Activated CD8-positive, alpha-beta memory T cell treated with anti-CD3 and anti-CD28 coated beads, Interleukin-2, amount 50 U/mL, for 48 hours (primary cell): ENCODE measurements at places on chromosomes 12 and 14.

- no peak for DNase-seq
These were observed 82.7 kb downstream of the PPP2R5C start for GRCh38 chr14:101844219-101844618.

DNA sequence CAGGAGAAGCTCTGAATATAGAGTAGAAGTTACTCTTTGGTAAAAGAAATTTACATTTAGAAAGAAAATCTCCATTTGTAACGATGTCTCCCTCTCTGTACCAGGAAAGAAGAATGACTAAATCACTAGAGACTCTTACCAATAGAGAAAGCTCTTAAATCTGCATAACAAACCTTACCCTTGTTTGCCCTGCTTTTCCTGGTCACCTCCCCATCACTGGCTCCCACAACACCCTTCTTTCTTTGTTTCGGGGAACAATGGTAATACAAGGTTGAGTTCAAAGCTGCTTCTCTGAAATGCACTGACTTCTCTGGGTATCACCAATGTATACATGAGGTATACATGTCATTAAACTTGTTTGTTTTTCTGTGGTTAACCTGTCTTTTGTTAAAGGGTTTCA lies 351.1 kb upstream of the FLRT2 start:
- no peak for DNase-seq

GRCh38 chr14:87255058-87255457 lies 737.9 kb downstream of the GALC start:
- DNase-seq: no peak

DNA sequence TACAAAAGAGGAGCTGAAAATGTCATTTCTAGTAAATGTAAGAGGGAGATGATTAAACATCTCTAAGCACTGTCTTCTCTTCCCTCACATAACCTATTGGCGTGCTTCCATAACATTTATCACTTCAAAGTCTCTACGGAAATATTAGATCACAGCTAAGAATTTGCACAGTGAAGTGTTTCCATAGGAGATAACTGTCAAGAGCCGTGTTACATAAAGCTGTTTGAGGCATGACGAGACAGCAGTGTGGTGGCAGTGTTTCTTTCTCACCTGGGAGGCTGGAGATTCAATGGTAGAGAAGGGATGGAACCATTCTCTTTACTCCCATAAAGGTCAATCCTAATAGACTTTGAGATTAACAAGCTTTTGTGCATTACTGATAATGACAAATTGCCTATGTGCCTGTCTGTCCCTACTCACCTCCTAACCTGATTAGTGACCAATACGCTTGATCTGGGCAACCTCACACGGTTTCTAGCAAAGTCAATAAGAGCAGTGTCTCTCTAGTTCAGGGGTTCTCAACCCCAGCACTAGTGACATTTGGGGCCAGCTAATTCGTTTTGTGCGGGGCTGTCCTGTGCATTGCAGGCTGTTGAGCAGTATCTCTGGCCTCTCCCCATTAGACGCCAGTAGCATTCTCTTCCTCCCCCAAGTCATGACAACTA lies 35.3 kb downstream of the FBXW8 start:
- no peak for DNase-seq

- DNase-seq: no peak
These were observed 7.8 kb upstream of the SERPINA9 start for GRCh38 chr14:94483729-94484275.

DNA sequence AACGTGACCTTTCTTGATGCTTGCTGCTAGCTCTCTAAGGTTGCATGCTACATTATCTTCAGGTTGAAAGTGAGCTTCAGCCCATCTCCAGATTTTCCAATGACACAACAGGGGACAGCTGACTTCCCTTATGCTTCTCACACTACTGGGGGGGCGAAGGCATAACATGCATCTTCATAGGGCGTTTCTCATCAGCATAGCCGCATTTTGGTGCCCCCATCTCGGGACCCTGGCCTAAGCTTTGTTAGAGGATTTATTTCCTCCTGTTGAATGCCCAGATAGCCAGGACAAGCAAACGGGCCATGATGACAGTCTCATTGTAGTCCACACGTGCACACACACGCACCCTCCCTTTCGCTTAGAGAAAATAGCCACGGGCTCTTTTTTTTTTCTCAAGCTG lies 30.7 kb downstream of the SSPN start:
- DNase-seq: no peak
